Kidney (tissue), 22 donors: ENCODE measurements at places on chromosomes 3 and 15.

GRCh38 chr15:57387564-57388076 lies 11.3 kb downstream of the CGNL1 start:
- peak; percentile 90 for DNase-seq

- DNase-seq, result no peak
These were observed 17.3 kb upstream of the SLC28A2 start for GRCh38 chr15:45234562-45235235.

DNA sequence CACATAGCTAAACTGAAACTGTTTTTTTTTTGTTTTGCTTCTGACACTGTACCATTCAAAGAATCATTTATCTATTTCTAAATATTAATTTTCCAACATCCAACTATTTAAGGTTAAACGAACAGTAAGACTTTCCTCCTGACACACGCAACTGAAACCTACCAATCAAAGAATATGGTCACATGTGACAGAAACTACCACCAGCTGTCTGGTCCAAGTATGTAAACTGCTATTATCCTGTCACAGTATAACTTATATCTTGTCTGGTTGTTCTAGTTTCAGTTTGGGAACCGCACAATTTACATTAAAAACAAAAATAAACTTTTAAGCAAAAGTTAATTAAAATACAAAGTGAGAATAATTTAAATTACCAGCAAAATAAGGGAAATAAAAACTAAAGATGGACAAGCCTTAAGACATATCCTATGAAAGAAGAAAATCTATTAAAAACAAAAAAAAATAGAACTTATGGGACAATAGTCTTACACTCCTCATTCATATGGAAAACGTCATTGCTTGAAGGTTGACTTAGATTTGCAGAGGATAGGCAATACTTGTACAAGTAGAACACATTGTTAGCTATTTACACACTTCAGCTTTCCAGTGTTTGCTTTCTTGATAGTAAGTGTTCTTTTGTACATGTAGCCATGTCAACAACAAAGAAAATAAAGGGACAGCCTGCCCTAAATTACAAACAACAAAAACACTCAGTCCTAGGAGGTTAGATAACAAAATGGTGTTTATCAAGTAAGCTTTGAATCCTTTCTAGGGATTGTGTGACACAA lies 26.8 kb upstream of the CHRM5 start:
- no peak for DNase-seq

DNA sequence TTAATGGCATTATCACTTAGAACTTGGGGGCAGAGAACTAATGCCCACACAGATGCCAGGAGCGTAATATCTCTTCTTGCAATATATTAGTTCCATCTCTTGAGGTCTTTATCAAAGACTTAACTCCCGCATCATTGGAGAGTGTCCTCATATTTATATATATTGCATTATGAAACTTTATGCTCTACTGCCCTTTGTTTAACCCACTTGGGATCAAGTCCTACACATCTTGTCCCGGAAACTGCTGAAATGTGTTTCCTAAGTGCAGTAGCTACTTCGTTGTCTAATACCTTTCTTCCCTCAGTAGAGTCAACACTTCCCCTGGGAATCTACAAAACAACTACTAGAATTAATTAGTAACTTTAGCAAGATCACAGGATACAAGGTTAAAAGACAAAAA lies 1029.2 kb downstream of the OTOL1 start:
- DNase-seq, result no peak

- no peak for DNase-seq
These were observed 82.9 kb downstream of the FSIP1 start for GRCh38 chr15:39699516-39700374.

- DNase-seq, result no peak
These were observed 15.0 kb upstream of the TM6SF1 start for GRCh38 chr15:83092309-83092976.

DNA sequence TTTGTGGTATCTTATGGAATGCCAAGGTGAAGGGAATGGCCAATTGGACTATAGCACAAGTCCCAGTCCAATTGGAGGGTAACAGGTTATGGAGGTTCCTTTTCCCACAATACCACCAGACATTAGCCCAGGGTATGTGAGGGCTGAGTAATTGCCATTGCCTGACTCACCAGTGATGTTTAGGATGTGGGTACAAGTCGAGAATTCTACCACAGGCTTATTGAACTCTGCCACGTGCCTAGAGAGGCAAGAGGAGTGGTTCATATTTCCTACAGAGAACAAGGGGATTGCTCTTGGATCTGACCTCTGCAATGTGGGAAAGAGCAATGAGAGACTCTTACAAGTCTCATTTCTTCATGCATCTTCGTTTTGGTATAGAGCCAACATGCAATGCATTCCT lies 85.0 kb upstream of the XCR1 start:
- DNase-seq, result no peak

- DNase-seq, result no peak
These were observed 639 bp downstream of the SPICE1 start for GRCh38 chr3:113514265-113514769.
